Fibroblast of skin of left quadriceps (primary cell): ENCODE measurements at places on chromosomes 1 and 21.

DNA sequence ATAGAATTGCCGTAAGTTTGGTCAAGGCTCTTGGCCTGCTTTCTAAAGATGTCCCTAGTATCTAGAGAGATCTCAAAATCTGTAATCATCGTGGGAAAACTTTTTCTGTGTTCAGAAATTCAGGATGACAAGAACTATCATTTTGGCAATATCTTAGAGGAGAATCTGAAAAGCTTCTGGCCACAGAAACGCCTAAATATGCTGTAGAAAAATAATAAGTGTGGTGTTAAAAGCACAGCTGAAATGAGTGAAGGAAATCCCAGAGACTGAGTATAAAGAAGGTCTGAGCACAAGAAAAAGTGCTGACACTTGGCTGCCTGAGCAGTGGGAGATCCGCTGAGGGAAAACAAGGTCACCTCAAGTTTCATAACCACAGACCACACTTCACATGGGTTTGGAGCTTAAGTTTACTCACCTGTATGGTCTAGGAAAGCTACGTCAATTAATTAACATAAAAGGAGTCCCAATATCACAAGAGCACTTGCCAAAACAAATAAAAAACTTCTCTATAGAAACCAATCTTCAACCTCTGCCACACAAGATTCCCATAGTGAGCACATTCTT is 235.2 kb upstream of the IRF2BP2 start:
- DNase-seq: no peak

DNA sequence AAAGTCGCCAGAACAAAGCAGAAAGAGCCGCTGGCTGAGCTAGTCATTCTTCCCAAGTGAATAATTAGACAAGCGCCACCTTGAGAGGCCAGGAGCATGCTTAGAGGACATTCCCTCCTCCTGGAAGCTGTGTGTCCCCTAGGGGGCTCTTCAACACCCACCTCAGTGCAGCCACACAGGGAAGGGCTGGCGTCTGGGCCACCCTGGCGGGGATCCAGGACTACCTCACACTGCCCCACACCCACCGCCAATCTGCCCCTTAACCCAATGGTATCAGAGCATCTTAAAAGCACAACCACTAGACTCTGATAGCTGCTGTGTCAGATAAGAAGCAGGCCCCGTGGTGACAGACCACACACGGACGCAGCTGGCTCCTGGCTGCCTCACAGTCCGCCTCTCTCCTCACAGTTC is 24.9 kb downstream of the SETD4 start:
- DNase-seq: no peak

GRCh38 chr1:52460694-52461093 is 56.3 kb downstream of the PRPF38A start:
- no peak for DNase-seq

DNA sequence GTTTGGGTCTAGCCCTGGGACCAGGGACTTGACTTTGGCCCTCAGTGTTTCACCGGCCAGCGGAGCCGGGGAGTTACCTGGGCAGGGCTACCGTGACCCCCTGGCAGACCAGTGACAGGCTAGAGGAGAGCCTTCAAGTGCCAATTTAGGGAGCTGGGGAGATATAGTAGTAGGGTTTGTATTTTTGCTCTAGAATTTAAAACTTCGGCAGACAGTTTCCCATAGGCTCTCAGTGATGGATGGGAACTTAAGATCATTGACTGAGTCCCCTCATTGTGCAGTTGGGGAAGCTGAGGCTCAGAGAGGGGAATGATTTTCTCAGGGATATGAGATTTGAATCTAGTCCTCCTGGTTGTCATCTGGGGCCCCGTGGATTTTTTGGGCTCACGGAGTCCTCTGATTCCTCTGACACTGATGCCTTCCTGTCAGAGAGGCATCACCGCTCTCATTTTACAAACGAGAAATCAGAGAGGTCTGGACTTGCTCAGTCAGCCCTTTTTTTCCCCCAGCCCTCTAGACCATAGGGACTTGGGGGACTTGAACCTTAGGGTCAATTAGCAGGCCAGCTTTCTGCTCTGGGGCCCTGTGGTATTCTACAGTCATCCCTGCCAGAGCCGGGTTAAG is 58.3 kb upstream of the ACOT11 start:
- DNase-seq: no peak

DNA sequence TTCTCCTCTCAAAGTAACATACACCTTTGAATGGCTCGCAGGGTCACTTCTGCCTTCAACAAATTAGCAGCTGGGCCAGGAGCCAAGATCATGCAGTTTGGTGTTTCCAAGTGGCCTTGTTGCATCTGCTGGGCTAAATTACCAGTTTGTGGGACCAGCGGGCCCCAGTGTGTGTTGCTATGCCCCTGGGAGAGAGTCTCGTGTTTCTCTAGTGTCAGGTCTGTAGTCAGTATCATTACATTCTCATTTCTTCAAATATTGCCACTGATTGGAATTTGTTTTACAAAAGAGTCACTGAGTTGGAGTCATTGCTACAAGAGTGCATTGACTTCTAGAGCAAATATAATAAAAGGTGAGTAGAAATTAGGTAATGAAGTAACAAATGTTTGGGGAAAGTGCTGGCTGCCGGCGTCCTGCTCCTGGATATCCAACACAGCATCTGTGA is 35.5 kb downstream of the RHOU start:
- no peak for DNase-seq

GRCh38 chr21:26961698-26962097 is 5.2 kb downstream of the ADAMTS5 start:
- no peak for DNase-seq
